ENCODE measurements at places on chromosomes 11 and 22. TPM values are rescaled to one million over a fixed set of nuclear protein-coding genes. Genes with fewer than 3 reads are reported as not detected.

Gene SCUBE2
- 3.4 TPM for total RNA-seq

Gene RBFOX2
- 175 TPM for total RNA-seq

Gene IGLL1
- not detected for total RNA-seq

Gene MS4A14
- not detected for total RNA-seq

Gene ALKBH3
- 54.0 TPM for total RNA-seq

Gene ACR
- not detected for total RNA-seq

Gene CCDC89
- 7.9 TPM for total RNA-seq

Gene OR2AG2
- 0.55 TPM for total RNA-seq

Gene MPZL3
- total RNA-seq = 1.8 TPM

Gene ACTN3
- under 0.01 TPM for total RNA-seq

Gene LGALS1
- total RNA-seq = 8,521 TPM

Gene TP53AIP1
- total RNA-seq = not detected

Gene DCDC1
- total RNA-seq = 0.22 TPM

Gene KRTAP5-8
- total RNA-seq = not detected

Gene NTM
- total RNA-seq = 82.5 TPM

Gene CASP5
- not detected for total RNA-seq

Measured in uterine smooth muscle cell (primary cell).